ENCODE measurements at places on chromosomes 4 and X.

- DNase-seq, result no peak
Measured at GRCh38 chr4:1900087-1900433, 28.9 kb downstream of the NSD2 start.

DNA sequence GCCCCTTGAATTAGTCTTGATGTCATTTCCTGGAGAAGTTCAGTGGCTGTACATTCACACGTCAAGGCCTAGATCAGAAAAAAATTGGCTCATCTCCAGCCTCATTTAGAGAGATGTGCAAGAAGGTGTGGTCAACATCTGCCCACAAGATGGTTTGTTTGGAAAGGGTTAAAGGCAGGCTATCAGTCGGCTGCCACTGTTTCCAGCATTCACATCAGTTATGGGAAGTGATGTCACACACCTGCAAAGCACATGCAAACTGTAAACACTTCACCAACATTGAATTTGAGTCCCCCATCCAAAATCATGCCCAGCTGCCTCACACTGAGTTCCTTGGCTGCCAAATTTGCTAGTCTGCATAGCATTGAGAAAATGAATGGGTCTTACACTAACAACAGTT, 498.3 kb upstream of the INTU start:
- no peak for DNase-seq

GRCh38 chr4:38050560-38051350, 90.6 kb downstream of the PTTG2 start:
- DNase-seq, result no peak

- DNase-seq, result no peak
Measured at GRCh38 chr4:142645475-142646108, 200.5 kb downstream of the INPP4B start.

GRCh38 chr4:186148336-186148975, 42.9 kb upstream of the CYP4V2 start:
- DNase-seq, result no peak

DNA sequence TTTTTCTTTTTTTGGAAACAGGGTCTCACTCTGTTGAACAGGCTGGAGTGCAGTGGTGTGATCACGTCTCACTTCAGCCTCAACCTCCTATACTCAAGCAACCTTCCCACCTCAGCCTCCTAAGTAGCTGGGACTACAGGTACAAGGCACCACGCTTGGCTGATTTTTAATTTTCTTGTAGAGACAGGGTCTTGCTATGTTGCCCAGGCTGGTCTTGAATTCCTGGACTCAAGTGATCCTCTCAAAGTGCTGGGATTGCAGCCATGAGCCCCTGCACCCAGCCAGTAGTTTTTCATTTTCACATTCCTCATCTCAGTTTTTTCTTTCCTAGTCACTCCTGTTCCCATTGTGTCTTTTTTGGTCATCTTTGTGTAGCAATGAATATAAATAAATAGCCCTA, 11.1 kb downstream of the USO1 start:
- DNase-seq, result no peak

- DNase-seq, result no peak
Measured at GRCh38 chr4:24434241-24434640, 150.1 kb downstream of the DHX15 start.

GRCh38 chrX:135512508-135513129, 7.8 kb upstream of the INTS6L start:
- DNase-seq, result no peak

DNA sequence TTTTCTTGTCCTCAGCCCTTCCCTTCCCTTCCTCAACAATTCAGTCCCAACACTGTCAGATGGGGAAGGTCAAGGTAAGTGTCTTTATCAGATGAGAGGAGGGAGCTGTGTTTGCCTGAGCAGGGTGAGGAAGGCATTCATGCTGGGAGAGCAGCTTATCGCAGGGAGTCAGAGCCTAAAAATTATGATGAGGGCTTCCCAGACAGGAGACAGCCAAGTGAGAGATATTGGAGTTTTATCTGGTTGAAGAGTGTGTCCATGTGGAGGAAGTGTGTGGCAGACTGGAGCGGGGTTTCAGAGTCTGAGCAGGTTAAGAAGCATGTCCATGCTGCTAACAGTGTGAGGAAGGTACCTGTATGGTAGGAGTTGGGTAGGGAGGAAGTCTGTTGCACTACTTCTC, 18.4 kb downstream of the BEX4 start:
- DNase-seq, result no peak

- DNase-seq, result no peak
Measured at GRCh38 chr4:37885496-37885895, 5.4 kb upstream of the TBC1D1 start.

DNA sequence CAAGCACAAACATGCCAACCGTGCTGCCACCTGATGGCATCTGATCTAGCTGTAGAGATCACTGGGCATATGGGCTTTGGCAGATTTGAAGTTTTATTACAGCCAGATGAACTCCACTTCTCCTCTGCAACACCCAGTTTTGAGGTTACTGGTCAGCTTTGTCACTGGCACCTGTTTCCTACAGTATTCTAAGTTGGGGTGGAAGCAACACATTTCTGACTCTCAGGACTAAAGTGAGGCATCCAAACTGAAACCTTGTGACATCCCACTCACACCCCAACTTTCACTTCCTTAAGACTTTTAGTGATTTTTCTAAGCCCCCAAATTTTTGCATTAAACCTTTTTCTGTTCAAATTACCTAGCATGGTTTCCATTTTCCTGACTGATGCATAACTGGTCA, 115.1 kb upstream of the PCDH18 start:
- no peak for DNase-seq

- DNase-seq, result no peak
Measured at GRCh38 chr4:15368856-15369255, 59.0 kb upstream of the C1QTNF7 start.

GRCh38 chr4:2105559-2105958, 46.4 kb downstream of the NAT8L start:
- DNase-seq, result no peak

DNA sequence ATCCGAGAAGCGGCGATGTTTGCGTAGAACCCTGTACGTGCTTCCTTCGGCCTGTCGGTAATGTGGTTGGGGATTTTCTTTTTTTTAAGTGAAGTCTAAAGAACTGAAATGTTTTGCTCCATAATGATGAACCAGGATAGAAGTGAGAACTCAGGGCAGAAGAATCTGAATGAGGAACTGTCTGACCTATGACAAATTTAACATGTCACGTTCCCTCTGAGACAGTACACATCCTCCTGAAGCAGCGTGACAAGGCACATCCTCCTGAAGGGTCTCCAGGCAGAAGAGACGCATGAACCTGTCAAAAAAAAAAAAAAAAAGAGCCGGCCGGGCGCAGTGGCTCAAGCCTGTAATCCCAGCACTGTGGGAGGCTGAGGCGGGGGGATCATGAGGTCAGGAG, 6.2 kb downstream of the CSF2RA start:
- DNase-seq, result no peak

GRCh38 chrX:139052461-139052860, 340.9 kb upstream of the FGF13 start:
- peak; percentile 1 for DNase-seq

DNA sequence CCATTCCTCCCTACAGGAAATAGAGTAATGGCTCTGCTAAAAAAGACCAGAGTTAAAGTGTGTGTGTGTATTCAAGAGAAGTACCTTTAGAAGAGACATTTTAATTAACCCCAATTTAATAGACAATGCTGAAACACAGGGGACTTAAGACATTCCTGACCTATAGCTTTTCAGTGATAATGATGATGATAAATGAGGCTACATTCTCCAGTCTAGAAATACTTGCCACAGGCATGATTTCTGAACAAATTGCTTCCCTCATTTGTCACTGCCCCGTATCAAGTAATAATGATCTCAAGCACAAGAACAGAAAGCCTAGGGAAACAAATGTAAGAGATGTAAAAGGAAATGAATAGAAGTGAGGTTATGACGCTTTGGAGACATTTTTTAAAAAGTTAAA, 117.1 kb downstream of the UNC5C start:
- no peak for DNase-seq

GRCh38 chr4:742742-743311, 37.2 kb downstream of the PCGF3 start:
- peak; percentile 74 for DNase-seq

DNA sequence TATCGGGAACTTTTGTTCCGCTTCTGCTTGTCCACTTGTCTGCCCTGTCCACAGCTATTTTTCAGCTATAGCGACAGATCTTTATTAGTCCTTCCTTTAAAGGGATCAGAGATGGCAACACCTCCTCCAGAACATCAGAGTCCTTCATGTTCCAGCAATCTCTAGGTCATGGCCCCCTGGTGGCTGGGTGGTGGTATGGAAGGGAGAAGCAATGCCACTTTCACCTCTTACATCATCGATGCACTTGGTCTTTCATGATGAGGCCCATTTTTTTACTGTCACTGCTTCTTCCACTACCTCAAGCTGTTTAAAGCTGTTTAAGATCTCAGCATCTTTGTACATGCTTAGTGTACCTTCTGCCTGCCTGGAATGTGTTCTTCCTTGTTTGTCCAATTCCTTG, 106.7 kb downstream of the ARHGAP6 start:
- no peak for DNase-seq
